Adrenal gland (tissue), 19 donors: ENCODE measurements at places on chromosomes 2 and 18.

DNA sequence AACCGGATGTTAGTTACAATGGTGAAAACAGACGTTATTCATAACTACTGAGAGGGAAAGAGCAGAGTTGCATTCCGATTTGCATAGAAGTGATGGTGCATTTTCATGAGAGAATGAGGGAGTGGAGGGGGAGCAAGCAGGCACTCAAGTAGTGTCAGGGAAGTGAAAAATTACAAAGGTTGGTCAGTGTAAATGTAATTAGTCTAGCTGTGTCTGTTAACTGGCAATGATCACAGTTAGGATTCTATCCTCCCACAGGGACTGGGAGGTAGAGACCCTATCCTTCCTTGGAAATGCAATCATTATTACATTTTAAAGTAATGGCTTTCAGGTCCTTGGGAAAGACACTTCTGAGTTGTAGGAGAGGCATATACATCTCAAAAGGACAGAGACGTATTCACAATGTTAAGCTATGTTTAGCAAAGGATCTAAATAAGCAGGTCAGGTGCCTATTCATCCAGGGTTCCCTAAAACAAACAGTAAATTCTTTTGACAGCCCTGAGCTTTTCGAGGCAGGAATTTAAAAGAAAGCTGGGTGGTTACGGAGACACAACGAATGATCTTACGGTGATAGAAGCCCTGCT lies 1671.8 kb upstream of the DDX18 start:
- H3K36me3 ChIP-seq, result no peaks in the 10 kb centered on the region
- H3K27me3 ChIP-seq, result no peaks in the 10 kb centered on the region
- H3K4me1 ChIP-seq, result no peaks in the 10 kb centered on the region
- H3K27ac ChIP-seq, result no peak overlapping the region
- no peak for DNase-seq

- H3K27ac ChIP-seq, result no peak overlapping the region
- no peak for DNase-seq
- H3K27me3 ChIP-seq, result no peaks in the 10 kb centered on the region
- no peaks in the 10 kb centered on the region for H3K4me1 ChIP-seq
Observed at GRCh38 chr2:126507425-126507911, 148.5 kb upstream of the GYPC start.

DNA sequence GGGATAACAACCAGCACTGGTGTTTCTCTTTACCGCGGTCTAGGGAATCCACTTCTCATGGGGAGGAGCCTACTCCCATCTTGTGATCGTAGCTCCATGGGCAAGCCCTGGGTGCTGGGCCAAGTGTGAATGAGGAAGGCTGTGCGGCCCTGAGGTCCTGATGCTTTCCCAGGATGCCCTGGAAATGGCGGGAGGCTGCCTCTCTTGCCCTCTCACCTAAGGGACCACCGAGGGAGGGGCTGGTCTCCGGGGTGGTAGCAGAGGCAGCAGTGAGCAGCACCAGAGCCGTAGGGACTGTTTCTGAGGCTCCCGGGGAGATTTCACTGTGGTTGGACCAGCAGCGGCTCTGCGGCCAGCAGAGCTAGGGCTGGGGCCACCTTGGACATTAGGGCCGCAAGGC lies 15.5 kb upstream of the NPPC start:
- no peaks in the 10 kb centered on the region for H3K4me1 ChIP-seq
- H3K36me3 ChIP-seq, result no peaks in the 10 kb centered on the region
- no peak overlapping the region for H3K4me3 ChIP-seq
- DNase-seq, result no peak
- H3K27ac ChIP-seq, result no peak overlapping the region
- no peaks in the 10 kb centered on the region for H3K27me3 ChIP-seq

- no peak overlapping the region for H3K4me3 ChIP-seq
- H3K36me3 ChIP-seq, result no peaks in the 10 kb centered on the region
- no peak overlapping the region for H3K27ac ChIP-seq
- DNase-seq, result no peak
- no peaks in the 10 kb centered on the region for H3K27me3 ChIP-seq
Observed at GRCh38 chr2:226256237-226256636, 543.4 kb downstream of the IRS1 start.

- H3K27ac ChIP-seq, result no peak overlapping the region
- no peak overlapping the region for H3K4me3 ChIP-seq
- no peaks in the 10 kb centered on the region for H3K27me3 ChIP-seq
- H3K36me3 ChIP-seq, result no peaks in the 10 kb centered on the region
- no peaks in the 10 kb centered on the region for H3K4me1 ChIP-seq
Observed at GRCh38 chr2:180677200-180677599, 303.2 kb upstream of the UBE2E3 start.

- H3K4me3 ChIP-seq, result no peak overlapping the region
- H3K36me3 ChIP-seq, result no peaks in the 10 kb centered on the region
- H3K27me3 ChIP-seq, result no peaks in the 10 kb centered on the region
- no peak overlapping the region for H3K27ac ChIP-seq
Observed at GRCh38 chr18:71784777-71785176, 759.4 kb downstream of the CBLN2 start.

- no peak for DNase-seq
- no peaks in the 10 kb centered on the region for H3K27me3 ChIP-seq
- H3K36me3 ChIP-seq, result no peaks in the 10 kb centered on the region
- H3K4me3 ChIP-seq, result peak overlapping the region; percentile 69
- peaks cover under 1% of the 10 kb centered on the region for H3K4me1 ChIP-seq
Observed at GRCh38 chr2:30230497-30231211, 680 bp upstream of the LBH start.

DNA sequence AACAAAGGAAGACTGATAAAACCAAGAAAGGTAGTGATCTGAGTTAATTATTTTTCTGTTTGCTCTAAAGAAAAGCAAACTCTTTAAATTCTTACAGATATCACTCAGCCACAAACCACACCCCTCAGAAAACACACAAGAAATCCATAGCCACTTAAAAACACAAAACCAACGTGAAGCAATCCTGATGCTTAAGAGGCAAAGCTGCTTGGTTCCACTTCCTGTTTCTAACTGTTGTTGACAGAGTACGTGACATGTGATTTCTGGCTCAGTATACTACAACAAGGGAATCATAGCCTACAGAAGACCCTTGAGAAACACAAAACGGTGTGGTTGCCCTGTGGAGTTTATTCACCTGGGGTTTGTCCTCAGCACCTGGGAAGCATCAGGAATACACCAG lies 240.9 kb upstream of the APCDD1 start:
- no peak for DNase-seq
- H3K4me1 ChIP-seq, result no peaks in the 10 kb centered on the region
- no peaks in the 10 kb centered on the region for H3K36me3 ChIP-seq
- no peak overlapping the region for H3K27ac ChIP-seq
- no peak overlapping the region for H3K4me3 ChIP-seq

DNA sequence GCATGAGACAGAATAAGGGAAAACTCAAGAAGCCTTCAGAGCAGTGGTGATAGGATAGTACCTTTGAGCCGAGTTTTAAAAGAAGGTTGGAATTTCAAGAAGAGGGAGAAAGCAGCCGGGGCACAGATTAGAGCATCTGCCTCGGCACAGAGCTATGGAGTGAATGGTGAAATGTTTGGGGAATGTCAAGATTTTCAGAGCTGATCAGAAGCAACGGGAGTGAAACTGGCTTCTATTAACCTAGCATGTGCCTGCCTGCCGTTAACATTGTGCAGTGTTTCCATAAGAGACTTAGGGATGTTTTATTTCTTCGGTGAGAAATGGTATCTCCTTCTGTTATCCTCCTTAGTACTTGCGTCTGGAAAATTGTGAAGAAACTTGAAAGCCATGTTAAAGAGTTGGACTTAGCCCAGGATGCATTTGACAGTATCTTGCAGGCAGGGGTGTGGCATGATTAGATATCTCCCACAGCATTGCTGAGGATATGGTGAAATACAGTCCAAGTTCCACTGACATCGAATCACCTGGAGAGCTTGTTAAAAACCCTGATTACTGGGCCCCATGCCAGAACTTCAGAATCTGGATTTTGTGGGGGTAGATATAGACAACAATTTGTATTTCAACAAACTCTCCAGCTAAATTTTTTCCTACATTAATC lies 96.8 kb upstream of the PPP1CB start:
- no peaks in the 10 kb centered on the region for H3K27me3 ChIP-seq
- H3K4me3 ChIP-seq, result no peak overlapping the region
- no peaks in the 10 kb centered on the region for H3K36me3 ChIP-seq
- H3K4me1 ChIP-seq, result no peaks in the 10 kb centered on the region
- no peak overlapping the region for H3K27ac ChIP-seq

DNA sequence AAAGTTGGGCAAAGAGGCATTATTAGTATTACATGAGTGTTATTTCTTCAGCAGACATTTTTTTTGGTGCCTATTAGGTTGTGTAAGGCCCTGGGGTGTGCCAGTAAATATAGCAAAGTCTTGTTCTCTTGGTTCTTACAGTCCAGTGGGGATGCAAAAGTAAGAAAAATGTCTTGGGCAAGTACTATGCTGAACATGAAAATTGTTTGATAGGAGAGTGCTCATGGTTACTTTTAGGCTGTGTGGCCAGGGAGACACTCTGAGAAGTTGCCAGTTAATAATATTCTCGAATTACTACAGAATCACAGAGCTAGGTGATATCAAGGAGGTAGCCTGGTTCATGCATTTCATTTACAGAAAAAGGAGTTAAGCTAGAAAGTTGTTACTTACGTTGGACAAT lies 1.9 kb downstream of the AGFG1 start:
- no peak for DNase-seq
- no peak overlapping the region for H3K27ac ChIP-seq
- peak overlapping the region; percentile 99 for H3K4me3 ChIP-seq
- H3K27me3 ChIP-seq, result no peaks in the 10 kb centered on the region
- H3K36me3 ChIP-seq, result no peaks in the 10 kb centered on the region

DNA sequence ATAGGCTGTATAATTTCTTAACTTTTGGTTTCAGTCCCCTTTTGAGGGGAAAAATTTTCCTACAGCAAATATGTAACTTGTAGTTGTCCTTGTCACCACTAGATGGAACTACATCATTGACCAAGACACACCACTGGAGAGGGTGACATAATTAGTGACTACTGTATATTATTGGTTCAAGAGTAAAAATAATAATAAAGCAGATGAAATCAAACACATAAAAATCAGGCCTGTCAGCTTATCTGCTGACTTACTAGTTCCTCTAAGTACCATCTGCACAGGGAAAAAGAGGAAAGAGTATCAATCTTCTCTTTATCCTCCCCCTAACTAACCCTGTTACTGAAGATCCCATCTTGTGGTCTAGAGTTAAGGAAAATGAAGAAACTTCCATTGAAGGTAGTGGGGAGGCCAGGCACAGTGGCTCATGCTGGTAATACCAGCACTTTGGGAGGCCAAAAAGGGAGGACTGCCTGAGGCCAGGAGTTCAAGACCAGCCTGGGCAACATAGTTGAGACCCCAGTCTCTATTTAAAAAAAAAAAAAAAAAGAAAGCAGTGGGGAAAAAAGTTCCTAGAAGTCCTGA lies 29.6 kb upstream of the ENOSF1 start:
- no peak overlapping the region for H3K4me3 ChIP-seq
- H3K27ac ChIP-seq, result no peak overlapping the region
- no peak for DNase-seq
- no peaks in the 10 kb centered on the region for H3K4me1 ChIP-seq
- no peaks in the 10 kb centered on the region for H3K36me3 ChIP-seq

- H3K27me3 ChIP-seq, result no peaks in the 10 kb centered on the region
- no peak overlapping the region for H3K27ac ChIP-seq
- H3K4me1 ChIP-seq, result no peaks in the 10 kb centered on the region
- no peak for DNase-seq
- H3K36me3 ChIP-seq, result no peaks in the 10 kb centered on the region
Observed at GRCh38 chr18:6821356-6821755, 91.8 kb downstream of the ARHGAP28 start.

- no peaks in the 10 kb centered on the region for H3K27me3 ChIP-seq
- no peaks in the 10 kb centered on the region for H3K4me1 ChIP-seq
- H3K4me3 ChIP-seq, result no peak overlapping the region
- DNase-seq, result peak; percentile 52
Observed at GRCh38 chr2:59025157-59025757, 784.1 kb upstream of the FANCL start.

- H3K4me1 ChIP-seq, result no peaks in the 10 kb centered on the region
- no peak for DNase-seq
- no peak overlapping the region for H3K27ac ChIP-seq
- no peaks in the 10 kb centered on the region for H3K27me3 ChIP-seq
- no peak overlapping the region for H3K4me3 ChIP-seq
Observed at GRCh38 chr18:3097082-3097481, 84.1 kb upstream of the LPIN2 start.

- no peak for DNase-seq
- no peak overlapping the region for H3K27ac ChIP-seq
- H3K36me3 ChIP-seq, result no peaks in the 10 kb centered on the region
Observed at GRCh38 chr2:237524631-237525030, 37.6 kb downstream of the MLPH start.

- DNase-seq, result no peak
- H3K27ac ChIP-seq, result no peak overlapping the region
- H3K36me3 ChIP-seq, result no peaks in the 10 kb centered on the region
- no peaks in the 10 kb centered on the region for H3K27me3 ChIP-seq
Observed at GRCh38 chr2:124046332-124046731, 21.2 kb downstream of the CNTNAP5 start.

DNA sequence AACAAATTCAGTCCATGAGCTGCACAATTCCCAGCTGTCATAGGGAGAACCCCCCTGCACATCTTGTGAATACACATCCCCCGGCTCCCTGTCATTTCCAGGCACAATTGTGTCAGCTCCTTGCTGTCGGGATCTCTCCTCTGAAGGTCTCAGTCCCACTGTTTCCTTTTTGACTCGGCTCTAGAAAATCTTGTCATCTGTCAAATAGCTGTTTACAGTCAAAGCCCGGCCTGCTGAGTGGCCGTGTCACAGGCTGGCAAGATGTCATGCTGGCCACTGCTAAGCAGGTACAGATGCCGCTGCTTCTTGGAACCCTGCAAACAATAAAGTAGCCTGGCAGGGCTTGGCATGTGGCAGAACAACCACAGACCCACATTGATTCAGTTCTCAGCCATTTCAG lies 61.7 kb downstream of the LYPD1 start:
- H3K27ac ChIP-seq, result no peak overlapping the region
- DNase-seq, result no peak
- no peaks in the 10 kb centered on the region for H3K27me3 ChIP-seq

- no peak for DNase-seq
- no peaks in the 10 kb centered on the region for H3K4me1 ChIP-seq
- no peaks in the 10 kb centered on the region for H3K27me3 ChIP-seq
- H3K4me3 ChIP-seq, result no peak overlapping the region
Observed at GRCh38 chr2:187371221-187371620, 76.8 kb downstream of the CALCRL start.

DNA sequence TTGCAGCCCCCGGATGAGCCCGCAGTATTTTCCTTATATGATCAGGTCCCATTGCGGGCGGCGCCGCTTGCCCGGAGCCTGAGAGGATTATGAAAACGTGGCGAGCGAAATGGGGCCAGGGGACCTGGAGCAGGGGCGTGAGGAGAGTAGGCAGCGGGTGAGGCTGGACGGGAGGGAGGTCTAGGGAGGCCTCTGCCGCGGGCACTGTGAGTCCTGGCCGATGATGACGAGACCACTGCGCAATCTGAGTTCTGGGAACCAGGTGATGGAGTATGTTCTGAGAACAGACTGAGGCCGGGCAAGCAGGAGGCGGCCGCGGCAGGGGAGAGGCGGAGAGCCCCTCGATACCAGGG lies 790 bp upstream of the ACAA2 start:
- peak; percentile 65 for DNase-seq
- no peaks in the 10 kb centered on the region for H3K36me3 ChIP-seq
- H3K27ac ChIP-seq, result peak overlapping the region; percentile 52
- peaks cover 15% of the 10 kb centered on the region for H3K4me1 ChIP-seq
